NCI-H1105 (cell line): ENCODE measurements at places on chromosomes 2 and 18.

DNA sequence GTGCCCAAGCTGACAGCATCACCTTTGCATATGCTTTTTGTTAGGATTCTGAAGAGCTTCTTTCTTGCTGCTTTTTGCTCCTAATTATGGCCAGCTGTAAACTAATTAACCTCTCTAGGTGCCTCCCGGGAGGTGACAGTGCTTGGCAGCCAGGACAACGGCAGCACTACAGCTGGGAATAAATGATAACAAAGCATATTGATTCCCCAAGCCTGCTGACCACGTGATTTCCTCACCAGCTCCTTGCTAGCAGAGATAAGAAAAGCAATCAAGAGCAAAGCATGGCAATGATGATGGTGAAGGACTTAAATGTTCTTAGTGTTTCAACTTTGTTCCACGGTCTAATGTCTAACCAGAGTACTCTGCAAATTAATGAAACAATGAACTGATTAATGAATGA is 1074.4 kb upstream of the GYPC start:
- DNase-seq: peak; percentile 48

DNA sequence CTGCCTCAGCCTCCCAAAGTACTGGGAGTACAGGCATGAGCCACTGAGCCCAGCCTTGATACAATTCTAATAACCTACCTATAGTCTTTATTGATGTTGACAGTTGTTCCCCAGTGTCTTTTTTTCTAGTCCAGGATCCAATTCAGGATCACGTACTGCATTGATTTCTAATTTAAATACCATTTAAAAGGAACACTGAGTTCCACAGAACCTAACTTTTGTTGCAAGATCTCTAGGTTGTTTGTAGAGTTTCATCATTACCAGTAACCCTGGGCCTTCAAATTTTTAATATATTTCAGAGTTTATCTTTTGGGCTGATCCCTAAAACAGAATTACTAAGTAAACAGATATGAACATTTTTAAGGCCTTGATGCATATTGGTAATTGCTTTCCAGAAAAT is 21.1 kb upstream of the TMBIM1 start:
- no peak for DNase-seq

- peak; percentile 42 for DNase-seq
These were observed 656 bp downstream of the UNC80 start for GRCh38 chr2:209772290-209772685.

DNA sequence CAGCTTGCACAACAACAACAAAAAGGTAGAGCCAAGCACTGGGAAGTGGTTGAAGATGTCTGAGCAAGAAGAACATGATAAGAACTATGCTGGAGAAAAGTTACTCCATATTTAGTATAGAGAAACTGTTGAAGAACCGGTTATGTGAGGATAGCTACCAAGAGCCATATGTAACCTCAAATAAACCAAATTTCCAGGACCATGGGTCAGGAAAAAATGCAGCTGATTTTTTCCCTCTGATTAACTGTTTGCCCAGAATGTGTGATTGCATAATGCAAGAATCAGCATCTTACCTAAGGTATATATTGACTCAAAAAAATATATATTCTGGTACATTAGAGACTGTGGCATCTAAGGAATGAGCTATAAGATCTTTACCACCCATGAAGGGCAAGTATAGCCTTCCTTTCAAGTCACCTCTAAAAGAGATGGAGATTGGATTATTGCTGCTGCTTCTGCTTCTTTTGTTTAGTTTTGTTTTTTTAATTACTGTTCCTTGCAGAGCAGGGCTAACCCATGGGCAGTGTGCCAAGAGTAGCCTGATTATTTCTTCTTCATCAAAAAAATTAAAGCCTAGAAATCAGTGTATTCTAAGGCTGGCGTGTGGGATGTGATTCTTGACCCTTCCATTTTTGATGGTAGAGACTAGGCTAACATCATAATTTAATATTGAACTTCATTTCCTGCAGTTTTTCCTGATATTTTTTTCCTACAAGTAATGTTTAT is 76.9 kb upstream of the MAP3K20 start:
- no peak for DNase-seq

GRCh38 chr2:24509840-24510239 is 18.8 kb downstream of the NCOA1 start:
- no peak for DNase-seq

DNA sequence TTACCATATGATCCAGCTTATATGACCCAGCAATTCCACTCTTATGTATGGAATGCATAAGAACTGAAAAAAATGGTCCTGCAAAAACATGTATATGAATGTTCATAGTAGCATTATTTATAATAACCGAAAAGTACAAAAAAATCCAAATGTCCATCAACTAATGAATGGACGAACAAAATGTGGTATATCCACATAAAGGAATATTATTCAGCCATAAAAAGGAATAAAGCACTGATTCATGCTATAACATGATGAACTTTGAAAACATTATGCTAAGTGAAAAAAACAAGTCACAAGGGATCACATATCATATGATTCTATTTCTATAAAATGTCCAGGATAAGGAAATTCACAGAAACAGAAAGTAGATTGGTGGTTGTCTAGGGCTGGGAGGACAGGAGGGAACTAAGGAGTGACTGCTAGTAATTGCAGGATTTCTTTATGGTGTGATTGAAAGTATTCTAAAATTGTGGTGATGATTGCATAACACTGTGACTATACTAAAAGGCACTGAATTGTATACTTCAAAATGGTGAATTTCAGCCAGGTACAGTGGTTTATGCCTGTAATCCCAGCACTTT is 10.0 kb upstream of the DIS3L2 start:
- no peak for DNase-seq
